ENCODE measurements at places on chromosomes 2 and 18.

DNA sequence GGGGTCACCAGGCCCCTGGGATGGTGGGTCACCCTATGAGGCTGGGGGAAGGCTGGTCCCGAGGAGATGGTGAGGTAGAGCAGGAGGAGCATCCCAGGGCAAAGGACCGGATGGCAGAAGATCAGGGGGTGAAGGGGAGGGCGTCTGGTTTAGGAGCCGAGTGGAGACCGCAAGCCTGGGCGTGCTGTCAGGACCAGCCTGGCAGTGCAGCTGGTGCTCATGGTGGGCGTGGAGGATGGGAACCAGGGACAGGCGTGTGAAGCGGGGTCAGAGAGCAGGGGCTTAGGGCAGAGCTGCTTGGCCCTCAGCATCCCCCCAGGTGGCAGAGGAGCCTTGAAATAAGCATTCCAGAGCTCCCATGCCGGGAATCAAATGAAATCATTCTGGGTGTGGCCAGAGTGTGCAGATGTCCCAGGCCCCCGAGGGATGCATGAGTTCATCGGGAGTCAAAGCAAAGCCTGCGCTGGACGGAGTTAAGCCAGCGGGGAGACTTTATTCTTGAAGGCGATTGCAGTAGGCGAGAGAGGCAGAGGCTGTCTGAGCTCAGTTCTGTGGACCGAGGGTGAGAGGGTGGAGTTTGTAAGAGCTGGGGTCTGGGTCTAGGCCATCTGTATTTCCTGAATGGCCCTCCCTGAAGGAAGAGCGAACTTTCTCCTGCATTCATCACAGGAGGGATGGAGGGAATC lies 33.1 kb upstream of the MBP start:
- no peak for DNase-seq

GRCh38 chr2:195779491-195779890 lies 122.5 kb downstream of the SLC39A10 start:
- no peak for DNase-seq

DNA sequence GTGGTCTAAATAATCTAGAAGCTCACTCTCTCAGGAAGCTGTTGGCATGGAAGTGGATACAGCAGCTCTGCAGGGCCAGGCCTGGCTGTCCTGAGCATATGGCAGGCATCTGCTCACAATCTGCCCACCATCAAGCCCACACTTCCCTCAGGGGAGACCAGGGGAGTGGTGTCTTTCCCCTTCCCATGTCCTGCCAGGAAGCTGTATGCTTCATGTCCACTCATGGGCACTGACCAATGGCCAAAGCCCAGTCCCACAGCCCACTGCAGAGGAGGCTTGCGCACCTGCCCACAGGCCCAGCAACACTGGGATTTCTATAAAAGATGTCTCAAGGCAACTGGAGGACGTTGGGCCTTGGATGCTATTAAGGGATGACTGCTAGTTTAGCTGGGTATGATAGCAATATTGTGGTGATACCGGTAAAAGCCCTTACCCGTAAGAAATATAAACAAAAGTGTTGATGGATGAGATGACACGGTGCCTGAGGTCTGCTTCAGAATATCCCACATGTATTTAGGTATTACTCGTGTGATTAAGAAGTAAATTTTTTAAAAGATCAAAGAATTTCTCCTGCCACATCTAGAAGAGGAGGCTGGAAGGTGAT lies 106.7 kb upstream of the CTDP1 start:
- no peak for DNase-seq

GRCh38 chr2:74876081-74876886 lies 42.4 kb downstream of the HK2 start:
- no peak for DNase-seq

DNA sequence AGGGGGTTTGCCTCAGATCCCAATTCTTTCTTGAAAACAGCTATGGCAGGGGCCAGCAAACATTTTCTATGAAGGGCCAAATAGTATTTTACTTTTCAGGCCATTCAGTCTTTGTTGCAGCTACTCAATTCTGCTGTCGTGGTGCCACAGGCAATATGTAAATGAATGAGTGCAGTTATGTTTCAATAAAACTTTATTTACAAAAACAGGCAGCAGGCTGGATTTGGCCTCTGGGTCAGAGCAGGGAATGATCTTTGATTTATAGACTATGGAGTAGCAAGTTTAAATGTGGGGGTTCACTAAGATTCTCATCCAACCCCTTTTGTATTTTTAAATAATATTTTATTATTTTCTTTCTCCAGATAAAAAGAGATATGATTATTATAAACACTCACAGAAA lies 72.4 kb downstream of the IRS1 start:
- DNase-seq = no peak

- DNase-seq = no peak
Observed at GRCh38 chr2:94993176-94994062, 32.1 kb upstream of the MAL start.

- DNase-seq = no peak
Observed at GRCh38 chr2:169980001-169980400, 152.7 kb downstream of the UBR3 start.

GRCh38 chr2:180494286-180494685 lies 486.1 kb upstream of the UBE2E3 start:
- DNase-seq = no peak

DNA sequence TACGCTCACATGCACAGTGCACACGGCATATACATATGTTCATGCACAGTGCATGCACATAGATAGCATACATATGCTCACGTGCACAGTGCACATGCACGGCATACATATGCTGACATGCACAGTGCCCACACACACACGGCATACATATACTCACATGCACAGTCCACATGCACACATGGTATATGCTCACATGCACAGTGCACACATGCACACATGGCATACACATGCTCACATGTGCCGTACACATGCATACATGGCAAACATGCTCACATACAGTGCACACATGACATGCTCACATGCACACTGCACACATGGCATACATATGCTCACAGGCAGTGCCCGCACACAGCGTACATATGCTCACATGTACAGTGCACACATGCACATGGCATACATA lies 97.7 kb upstream of the CTDP1 start:
- DNase-seq = no peak

DNA sequence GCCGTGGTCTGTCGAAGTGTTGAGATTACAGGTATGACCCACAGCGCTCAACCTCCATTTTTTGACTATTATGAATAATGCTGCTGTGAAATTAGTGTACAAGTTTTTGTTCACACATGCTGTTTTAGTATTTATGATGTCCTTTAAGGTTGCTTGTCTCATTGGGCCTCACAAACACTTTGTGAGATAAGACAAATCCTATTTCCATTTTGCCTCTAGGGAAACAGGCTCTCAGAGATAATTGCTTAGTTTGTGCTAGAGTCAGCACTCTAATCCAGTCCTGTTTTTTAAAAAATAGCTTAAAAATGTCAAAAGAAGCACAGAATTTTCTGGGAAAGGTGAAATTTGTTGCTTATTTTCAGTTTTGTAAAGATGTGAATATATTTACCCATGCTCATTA lies 43.3 kb upstream of the CUL3 start:
- DNase-seq = no peak

DNA sequence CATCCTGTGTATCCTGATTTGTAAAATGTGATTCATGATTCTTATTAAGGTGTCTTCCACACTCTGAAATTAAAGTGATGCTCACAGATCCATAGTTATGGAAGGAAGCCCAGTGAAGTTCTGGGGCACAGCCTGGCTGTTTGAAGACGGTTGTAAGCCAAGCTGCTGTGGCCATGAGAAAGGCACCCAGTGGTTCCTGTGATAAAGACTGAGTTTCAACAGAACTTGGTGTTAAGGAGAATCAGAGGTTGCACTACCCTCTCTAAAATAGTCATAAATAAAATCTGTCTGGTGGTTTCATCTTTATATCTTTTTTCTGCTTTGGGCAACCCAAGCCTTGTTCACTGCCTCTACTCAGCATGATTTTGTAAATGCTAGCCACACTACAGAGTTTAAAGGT lies 32.2 kb upstream of the SPOPL start:
- no peak for DNase-seq

GRCh38 chr2:34305587-34305986 lies 706.5 kb upstream of the FAM98A start:
- DNase-seq = no peak

DNA sequence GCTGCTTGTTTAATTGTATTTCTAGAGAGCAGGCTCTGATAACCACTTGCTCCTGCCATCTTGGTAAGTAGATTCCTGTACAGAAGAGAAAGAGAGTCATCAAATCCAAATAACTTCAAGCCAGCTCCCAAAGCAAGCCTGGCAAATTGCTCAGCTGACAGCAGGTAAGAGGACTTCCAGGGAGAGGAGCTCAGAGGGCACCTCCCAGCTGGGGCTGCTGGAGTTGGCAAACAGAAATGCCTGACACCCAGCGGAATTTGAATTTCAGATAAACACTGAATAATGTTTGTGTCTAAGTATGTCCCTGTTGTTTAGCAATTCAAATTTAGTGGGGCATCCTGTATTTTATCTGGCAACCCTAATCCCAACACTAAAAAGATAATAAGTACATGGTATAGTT lies 86.2 kb downstream of the MYL12B start:
- no peak for DNase-seq

- no peak for DNase-seq
Observed at GRCh38 chr2:100780203-100781008, 39.5 kb upstream of the NPAS2 start.

DNA sequence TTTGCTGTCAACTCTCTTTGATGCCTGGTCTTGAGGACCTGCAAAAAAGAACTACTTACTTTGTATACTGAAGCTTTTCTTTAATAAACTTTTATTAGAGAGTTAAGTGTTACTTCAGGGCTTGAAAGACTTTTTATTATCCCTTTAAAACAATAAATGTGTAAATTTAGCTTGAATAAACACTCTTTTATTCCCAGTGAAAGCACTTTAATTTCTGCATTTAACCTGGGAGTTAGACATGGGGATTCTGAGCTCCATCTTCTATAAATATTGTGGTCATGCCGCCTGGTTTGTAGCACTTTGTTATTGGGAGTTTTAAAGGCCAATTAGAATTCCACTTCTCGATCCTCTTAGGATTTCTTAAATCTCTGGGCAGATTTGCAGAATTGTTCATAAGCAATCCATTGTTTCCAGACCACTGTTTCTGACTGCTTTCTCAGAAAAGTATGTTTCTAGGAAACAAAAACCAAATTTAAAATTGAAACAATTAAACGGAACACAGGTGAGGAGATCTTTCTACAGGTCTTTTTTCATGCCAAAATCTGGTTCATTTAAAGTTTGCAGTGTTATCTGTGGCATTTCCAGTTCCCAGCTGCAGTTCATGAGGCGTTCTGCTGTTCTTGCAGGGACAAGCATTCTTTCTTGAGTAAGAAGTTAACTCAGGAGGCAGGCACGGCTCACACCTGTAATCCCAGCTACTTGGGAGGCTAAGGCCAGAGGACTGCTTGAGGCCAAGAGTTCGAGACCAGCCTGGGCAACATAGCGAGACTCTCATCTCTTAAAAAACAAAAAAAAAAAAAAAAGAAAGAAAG lies 18.1 kb upstream of the E2F6 start:
- no peak for DNase-seq

DNA sequence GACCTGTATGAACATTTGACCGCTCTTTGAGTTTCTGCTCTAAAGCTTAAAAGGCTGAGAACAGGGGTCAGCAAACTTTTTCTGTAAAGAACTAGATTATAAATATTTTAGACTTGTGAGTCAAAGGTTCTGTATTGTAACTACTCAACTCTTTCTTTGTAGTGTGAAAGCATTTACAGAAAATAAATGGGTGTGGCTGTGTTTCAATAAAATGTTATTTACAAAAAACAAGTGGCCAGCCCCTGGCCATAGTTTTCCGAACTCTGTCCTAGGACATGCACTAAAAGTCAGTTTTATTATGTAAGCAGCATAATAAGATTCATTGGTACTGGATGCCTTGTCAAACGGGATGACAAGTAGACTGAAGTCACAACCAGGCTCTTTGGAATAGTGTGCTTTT lies 434.9 kb downstream of the ZEB2 start:
- no peak for DNase-seq

DNA sequence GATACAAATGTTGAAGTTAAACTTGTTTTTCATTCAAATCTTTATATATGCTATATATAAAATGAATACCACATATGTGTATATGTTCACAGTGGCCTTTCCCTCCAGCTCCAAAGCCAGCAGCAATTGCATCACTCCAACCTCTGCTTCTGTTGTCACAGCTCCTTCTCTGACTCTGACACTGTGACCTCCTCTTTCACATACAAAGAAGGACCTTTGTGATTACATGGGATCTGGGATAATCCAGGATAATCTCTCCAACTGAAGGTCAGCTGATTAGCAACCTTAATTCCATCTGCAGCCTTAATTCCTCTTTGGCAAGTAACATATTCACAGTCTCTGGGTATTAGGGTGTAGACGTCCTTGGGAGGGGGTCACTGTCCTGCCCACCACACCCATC lies 8.4 kb downstream of the FLACC1 start:
- DNase-seq = no peak

DNA sequence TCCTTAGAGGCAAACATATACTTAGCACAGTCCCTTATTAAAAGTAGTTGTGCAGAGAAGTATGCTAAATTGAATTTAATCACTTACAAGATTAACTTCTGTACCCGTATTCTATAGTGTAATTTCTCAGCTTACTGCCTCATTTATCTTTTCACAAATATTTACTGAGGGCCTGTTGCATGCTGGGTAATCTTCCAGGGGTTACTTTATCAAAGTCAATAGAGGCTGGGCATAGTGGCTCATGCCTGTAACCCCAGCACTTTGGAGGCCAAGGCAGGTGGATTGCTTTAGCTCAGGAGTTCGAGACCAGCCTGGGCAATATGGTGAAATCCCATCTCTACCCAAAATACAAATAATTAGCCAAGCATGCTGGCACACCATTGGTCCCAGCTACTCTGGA lies 111.7 kb upstream of the RAB27B start:
- no peak for DNase-seq

DNA sequence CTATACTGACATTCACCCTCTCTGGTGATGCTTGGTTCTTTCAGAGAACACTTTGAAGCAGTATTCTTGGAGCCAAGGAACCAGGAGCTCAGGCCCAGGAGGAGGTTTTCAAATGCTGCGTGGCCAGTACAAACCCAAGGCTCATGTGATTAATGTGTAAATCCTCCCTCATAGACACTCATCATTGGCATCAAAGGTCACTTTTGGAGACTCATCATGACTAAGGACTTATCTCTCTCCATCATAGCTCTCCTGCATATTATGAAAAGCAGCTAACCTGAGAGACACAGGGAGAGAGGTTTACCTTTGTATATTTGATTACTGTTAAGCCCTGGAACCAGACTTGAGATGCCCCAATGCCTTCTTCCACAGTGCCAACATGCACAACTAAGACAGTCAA lies 115.3 kb upstream of the SRD5A2 start:
- no peak for DNase-seq

GRCh38 chr18:47800248-47800647 lies 130.2 kb downstream of the SMAD2 start:
- DNase-seq = no peak

Data from glomerular endothelial cell (primary cell).